ENCODE measurements at places on chromosomes 11 and 22.

- peak; percentile 46 for DNase-seq
Measured at GRCh38 chr22:37018815-37019308, 385 bp downstream of the TST start.

- DNase-seq: no peak
Measured at GRCh38 chr11:84333221-84333620, 1047.1 kb upstream of the CCDC90B start.

DNA sequence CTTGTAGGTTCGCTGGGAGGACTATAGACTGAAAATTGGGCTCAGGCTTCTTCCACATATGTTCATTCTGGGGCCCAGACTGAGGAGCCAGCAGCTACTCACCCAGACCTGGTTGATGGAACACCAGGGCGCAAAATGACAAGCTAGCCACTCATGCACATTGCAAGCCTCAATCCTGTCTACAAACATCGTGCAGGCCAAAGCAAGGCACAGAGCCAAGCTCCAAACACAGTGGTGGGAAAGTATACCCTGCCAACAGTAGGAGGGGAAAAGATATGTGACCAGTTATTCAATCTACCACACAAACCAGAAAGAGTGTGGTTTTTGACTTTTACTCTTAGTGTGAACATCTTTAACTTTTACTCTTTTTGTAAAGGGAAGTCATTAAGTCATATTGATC lies 660.5 kb downstream of the NTM start:
- DNase-seq: no peak

- DNase-seq: no peak
Measured at GRCh38 chr11:134645576-134645975, 233.5 kb upstream of the B3GAT1 start.

DNA sequence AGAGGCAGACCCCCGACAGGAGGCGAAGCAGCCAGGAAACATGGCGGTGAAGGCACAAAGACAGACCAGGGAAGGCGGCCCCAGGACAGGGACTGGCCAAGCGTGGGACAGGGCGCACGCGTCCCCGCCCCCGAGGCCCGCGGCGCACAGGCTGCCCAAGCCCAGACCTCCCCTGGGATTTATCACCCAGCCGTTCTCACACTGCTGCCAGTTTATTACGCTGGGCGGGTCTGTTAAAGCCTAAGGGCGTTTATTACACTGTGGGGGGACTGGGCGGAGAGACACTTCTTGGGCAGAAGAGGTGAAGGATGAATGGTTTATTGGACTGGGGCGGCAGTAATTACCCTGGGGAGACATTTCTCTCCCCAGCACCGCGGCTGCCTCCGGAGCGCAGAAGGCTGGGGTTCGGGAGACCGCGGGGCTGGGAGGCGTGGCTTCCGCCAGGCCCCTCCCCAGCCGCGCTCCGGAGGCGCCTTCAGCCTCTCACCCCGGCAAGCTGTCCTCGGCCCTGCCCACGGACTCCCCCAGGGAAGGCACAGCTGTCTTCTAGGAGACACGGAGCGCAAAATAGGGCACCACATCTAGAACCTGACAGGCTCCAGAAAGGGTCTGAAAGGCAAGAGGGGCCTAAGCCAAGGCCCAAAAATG lies 47.1 kb downstream of the SLC22A12 start:
- no peak for DNase-seq

DNA sequence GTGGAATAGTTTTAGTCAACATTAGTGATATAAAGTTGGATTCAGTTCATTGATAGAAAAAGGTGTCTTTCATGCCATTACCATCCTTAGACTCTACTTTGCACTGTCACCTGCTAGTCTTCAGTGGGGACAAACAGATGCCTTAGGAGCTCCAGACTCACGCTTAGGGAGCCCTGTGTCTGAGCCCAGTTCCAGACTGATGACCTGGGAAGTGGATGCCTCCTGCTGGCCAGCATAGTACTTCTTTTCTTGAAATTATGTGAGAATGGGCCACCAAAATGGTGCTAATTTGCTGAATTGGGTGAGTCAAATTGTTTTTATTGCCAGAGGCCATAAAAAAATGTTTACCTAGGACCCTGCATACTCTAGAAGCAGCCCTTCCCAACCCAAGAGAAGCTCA lies 53.9 kb downstream of the NOX4 start:
- no peak for DNase-seq

GRCh38 chr11:34640050-34640923 lies 19.4 kb downstream of the EHF start:
- no peak for DNase-seq

- DNase-seq: no peak
Measured at GRCh38 chr22:37209140-37209845, 3.0 kb downstream of the SSTR3 start.

GRCh38 chr22:23061471-23062280 lies 8.6 kb upstream of the GNAZ start:
- no peak for DNase-seq

DNA sequence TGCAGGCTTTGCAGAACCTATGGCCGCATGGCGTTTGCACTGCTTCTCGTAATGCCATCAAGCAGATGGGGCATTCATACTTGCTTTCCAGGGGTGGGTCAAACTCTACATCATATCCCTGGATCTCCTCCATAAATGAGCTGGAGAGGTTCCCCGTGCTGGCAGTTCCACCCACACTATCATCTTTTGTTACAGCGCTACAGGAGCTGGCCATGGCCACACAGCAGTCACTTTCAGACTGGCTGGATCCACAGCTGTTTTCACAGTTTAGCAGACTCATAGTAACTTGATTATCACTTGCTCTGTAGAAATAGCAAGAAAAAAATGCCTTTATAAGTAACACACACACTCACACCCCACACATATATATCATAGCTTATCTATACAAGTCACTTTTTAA lies 8.8 kb downstream of the TRAF6 start:
- no peak for DNase-seq

DNA sequence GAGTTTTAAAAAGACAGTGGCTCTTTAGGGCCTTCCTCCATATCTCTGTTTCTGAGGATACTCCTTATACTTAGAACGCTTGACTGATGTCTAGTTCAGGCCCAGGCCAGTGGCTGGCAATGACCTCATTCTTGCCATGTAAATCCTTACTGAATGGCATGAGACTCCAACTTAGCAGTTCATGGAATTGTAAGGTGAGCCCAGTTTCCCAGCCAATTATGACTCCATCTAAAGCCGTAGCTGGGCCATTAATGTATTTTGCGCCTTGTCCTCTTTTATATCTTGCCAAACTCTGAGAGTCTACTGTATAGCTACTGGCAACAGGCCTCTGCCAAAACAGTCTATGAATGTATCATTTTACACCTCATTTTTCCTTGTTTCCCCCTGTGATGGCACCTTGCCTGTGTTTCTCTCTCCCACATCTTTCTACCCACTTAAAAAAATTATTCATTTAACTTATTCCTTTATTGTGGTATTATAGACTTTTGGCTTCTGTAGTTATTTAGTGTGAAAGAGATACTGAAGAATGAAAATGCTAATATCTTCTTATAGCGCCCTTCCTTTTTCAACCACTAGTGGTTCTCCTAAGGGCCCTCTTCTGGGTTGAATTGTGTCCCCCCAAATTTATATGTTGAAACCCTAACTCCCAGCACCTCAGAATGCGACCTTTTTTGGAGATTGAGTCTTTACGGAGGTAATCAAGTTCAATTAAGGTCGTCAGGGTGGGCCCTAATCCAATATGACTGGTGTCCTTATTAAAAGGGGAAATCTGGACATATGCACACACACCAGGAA lies 67.4 kb downstream of the ZNRF3 start:
- no peak for DNase-seq

DNA sequence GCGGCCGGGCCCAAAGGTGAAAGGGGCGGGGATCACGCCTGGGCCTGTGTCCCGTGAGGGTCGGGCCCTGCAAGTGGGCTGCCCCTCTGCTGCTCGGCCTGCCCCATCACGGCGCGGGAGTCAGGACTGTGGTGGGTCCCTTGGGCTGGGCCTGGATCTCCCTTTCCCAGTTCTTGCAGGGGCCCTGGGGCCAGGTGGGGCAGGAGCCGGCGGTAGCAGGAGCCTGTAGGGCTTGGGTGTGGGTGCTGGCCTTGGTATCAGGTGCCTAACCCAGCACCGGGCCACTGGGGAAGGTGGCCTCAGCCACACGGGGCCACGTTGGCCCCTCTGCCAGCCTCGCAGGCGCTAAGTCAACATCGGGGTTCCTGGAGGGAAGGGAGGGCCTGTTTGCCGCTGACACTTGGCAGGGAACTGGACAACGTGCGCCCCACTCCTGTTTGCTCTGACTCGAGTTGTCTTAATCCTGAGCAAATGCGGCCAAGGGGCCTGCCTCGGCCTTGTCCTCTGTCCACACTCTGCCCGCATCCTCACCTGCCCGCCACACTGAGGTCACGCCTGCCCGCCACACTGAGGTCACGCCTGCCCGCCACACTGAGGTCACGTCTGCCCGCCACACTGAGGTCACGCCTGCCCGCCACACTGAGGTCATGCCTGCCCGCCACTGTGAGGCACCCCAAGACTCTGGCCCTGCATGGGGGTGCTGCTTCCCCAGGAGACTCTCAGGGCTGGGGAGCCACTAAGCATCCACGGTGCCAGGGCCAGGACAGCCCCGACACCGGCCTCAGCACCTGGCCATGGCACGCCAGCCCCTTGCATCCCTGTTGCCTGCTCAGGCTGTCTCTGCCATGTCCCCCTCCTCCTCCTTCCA lies 14.2 kb upstream of the MUC5B start:
- DNase-seq: no peak

- DNase-seq: no peak
Measured at GRCh38 chr11:100922121-100922520, 207.5 kb downstream of the PGR start.

DNA sequence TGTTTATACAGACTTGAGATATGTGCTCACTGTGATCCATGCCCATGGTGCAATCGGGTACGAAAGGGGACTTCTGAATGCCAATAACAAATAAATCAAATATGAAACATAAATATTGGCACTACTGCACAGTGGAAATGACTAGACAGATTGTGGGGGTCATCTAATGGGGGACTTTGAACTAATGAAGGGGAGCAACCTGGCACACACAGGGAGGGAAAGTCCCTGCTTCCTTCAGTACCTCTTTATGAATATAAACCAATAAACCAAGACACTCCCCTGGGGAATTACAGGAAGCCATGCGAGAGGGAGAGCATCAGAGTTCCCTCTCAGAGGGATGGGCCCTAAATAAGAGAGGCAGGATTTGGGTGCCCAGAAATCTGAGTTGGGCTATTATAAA lies 21.1 kb downstream of the MIF start:
- DNase-seq: no peak

DNA sequence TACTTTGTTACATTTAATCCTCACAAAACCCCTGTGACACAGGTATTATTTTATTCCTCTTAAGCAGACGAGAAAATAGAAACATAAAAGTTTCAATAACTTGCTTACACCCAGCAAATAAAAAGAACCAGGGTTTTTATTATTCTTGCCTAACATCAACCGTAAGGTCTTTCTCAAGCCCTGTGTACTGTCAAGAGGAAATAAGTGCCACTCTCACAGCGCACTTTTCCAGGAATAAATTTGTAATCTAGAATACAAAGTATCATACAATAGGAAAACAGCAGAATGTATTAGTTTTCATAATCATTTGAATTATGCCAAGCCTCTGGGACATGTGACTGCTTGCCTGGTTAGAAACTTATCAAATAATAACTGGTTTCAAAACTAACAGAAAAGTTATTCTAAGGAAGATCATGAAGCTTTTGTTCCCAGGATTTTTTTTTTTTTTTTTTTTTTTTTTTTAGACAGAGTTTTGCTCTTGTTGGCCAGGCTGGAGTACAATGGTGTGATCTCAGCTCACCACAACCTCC lies 7.4 kb downstream of the CCDC34 start:
- no peak for DNase-seq

- DNase-seq: no peak
Measured at GRCh38 chr11:61168042-61168688, 6.9 kb upstream of the VPS37C start.

GRCh38 chr11:127648583-127648982 lies 648.0 kb upstream of the KIRREL3 start:
- no peak for DNase-seq

DNA sequence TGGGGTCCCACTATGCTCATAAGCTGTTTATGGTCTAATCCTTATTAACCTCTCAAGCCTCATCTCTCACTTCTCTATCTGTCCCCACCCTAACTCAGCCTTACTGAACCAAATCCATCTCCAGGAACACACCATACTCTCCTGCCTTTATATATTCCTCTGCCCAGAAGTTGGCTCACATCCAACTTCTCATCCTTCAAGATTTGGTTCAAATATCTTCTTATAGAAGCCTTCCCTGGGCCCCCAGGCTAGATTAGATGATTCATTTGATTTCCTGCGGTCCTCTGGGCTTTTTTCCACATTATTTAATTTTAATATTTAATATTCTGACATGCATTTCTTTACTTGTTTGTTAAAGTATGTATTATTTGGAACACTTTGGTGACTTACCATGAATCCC lies 23.2 kb downstream of the MEI1 start:
- peak; percentile 23 for DNase-seq

GRCh38 chr11:126924376-126925040 lies 76.1 kb downstream of the KIRREL3 start:
- DNase-seq: no peak

DNA sequence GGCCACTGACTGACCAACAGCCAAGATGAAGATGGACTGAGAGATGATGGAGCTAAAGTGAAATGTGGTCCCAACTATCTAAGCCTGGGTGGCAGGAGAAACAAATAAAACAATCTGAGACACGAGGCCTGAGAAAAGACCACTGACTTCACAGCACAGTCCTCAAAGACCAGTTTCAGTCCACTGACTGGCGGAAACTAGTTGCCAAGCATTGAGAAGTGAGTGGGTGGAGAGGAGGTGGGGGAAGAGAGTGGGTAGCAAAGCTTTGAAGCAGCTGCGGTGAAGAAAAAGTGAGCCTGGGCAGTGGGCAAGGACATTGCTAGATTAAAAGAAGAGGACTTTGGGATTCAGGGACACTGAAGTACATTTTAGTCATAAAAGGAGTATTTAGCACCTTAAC lies 1.9 kb downstream of the MS4A1 start:
- DNase-seq: no peak

DNA sequence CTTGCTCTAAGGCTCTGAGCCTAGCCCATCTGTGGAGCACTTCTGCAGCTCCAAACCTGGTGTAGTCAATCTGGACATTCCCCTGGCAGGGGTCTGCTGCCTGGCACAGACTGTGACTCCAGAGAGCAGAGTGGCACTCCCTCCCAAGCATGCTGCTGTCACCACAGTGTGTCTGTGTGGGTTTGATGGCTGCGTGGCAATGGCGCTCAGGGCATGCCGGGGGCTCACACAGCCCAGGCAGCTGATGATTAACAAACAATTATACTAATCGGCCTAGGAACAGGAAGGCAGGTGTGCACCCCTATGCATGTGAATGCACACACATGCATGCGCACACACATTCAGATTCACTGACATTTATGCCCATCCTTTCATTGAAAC lies 9.0 kb upstream of the NECTIN1 start:
- DNase-seq: no peak

DNA sequence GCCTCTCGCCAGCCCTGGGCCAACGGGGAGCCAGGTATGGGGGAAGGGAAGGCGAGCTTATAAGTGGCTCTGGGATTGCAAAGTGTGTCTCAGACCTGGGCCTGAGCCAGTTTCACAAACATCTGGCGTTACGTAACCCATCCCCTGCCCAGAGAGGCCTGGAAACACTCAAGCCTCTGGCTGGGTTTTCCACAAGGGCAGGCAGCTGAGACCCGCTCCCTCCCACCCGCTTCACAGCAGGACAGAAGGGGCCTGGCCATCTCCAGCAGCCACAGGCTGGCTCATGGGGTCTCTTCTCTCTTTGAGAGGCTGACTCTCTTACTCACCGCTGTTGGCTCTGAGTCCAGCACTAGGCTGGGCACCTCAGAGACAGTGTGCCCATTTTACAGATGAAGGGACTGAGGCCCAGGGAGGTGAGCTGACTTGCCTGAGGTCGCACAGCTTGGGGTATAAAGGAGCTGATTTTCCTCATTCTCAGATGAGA lies 44.5 kb downstream of the TRIOBP start:
- DNase-seq: peak; percentile 59
